ENCODE measurements at places on chromosomes 6 and 20. TPM values are rescaled to one million over a fixed set of nuclear protein-coding genes. Genes with fewer than 3 reads are reported as not detected.

DNA sequence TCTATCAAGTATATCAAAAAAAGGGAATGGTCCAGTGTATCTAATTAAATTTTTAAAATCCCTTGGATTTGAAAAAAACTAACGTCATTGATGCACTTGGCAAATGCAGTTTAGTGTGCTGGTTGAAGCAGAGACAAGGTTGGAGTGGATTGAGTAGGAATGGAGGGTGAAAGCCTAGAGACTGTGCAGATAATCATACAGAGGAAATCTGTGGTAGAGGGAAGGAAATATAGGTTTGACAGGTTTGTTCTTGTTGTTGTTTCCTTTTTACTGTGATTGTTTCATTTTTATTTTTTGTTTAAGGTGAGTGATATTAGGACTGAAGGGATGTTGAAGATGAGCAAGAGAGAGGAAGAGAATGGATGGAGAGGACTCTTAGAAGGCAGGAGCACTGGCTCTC, 29.0 kb upstream of the L3MBTL3 start:
- DNase-seq: no peak

- no peak for DNase-seq
These were observed 2.4 kb downstream of the DYNLT1 start for GRCh38 chr6:158642097-158642601.

GRCh38 chr20:38806855-38807655, 1.6 kb downstream of the PPP1R16B start:
- no peak for DNase-seq

DNA sequence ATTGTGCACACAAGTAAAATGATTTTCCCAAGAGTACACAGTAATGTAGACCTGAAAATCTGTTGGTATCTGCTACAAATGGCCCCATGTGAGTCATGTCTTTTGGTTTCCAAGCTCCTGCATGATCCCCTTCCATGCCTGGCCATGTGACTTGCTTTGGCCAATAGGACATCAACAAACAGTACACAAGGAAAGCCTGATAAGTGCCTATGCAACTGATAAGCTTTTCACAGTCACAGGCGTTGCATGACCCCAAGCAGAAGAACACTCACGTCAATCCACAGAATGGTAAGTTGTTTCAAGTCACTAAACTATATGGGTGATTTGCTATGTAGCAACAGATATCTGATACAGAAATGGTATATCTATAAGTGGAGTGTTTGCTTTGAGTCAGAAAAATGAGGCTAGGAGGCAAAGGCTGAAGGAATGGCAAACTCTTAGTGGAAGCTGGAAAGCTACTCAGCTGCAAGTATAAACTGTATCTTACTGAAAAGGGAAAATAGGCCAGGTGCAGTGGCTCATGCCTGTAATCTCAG, 160.1 kb upstream of the BEND3 start:
- DNase-seq: no peak

DNA sequence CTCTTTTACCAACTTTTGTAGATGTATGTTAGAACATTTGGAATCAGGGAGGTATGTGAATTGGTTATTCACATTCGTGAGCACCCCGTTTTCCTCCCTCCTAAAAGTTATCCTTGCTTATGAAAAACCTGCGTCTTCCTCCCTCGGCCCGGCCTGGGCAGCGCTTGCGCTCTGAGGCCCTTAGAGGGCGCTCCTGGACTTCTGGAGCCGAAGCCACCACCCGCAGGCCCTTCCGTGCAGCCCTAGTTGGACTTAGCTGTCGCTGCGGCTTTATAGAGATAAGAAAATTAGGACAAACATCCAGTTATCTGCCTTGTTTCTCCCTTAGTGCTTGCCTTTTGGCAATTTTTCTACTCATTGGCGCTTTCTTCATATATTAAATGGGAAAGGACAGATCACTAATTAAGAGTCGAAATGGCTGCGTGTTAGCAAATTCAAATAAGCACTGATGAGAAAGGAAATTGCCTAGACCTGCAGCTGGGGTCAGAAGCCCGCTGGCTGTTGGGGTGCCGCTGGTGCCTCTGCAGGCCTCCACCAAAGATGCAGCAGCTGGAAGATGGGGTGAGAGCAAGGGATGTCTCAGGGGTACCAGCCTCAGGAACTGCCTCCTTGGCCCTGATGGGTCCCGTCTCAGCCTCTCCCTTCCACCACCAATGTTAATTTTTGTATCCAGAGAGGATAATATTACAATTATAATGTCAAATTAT, 5.2 kb downstream of the FNDC1 start:
- no peak for DNase-seq

GRCh38 chr6:57267586-57268293, 45.6 kb upstream of the RAB23 start:
- no peak for DNase-seq

- DNase-seq: no peak
These were observed 210.5 kb upstream of the SHLD1 start for GRCh38 chr20:5539691-5540090.

DNA sequence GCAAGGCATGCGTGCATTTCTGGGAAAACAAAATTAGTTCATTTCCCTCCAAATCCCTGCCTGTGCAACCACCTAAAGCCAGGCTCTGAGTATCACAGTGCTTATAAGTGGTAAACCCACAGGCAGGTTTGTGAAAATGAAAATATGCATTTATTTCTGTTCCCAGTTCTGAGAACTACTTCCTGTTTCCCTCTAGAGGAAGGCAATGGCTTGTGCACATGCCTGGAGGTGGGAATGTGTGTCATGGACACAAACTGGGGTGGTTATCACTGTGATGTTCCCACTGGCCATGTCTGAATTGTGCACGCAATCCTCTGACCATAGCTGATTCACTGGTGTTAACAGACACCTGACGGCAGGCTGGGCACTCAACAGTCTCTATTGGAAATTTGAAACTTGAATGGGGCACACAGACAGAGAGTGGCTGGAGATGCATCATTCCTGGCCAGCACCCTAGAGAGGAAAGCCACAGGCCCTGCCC, 26.3 kb downstream of the FAM110A start:
- DNase-seq: no peak

GRCh38 chr6:150349546-150349945, 19.3 kb upstream of the IYD start:
- no peak for DNase-seq

GRCh38 chr6:130162421-130162820, 60.3 kb downstream of the SAMD3 start:
- DNase-seq: no peak

DNA sequence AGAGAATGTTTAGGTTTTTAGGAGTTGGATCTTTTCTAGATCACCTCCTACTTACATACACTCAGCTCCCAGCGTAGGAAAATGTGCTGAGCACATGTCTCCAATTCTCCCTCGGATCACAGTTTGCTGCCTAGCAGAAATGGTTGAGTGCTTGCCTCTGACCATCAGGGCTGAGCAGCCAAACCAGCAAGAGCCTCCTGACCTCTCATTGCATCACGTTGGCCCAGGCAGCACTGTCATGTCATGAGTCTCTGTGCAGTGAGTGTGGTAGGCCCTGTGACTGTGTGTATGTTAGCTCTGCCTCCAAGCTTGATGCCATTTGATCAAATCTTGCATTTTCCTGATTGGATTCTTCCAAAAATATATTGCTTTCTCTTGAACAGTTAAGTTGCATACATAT, 112.0 kb downstream of the LRRC1 start:
- DNase-seq: no peak

GRCh38 chr6:111441678-111442243, 41.3 kb downstream of the REV3L start:
- no peak for DNase-seq

DNA sequence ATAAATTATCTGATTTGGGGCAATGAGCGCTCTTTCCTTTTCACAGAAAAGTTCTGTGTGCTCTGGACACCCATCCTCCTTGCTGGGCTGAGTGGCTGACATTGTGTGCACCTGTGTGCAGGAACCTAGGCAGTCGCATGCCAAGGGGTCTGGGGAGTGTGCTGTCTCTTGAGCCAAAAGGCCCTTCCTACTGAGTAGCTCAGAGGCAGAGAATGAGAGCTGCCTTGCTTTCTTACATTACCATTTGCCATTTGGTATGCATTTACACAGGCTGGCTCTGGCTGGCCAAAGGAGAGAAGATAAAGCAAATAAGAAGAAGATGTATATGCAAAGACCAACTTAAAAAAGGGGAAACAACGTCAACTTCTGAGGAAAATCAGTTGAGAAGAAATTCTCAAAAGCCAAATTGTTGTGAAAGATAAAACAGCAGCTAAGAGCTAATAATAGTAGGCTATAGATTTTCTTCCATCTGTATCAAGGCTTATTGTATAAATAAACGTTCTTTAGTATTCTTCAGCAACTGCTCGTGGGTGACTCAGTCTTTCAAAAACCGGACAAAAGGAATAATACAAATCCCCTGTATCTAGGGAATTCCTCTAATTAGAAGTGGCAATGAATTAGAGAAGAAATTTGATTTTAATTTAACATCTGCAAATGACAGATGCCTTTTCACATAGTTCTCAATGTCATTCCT, 121.9 kb downstream of the INSM1 start:
- DNase-seq: no peak

- no peak for DNase-seq
These were observed 85.7 kb downstream of the C6orf118 start for GRCh38 chr6:165223736-165224135.

GRCh38 chr6:30767158-30767943, 23.0 kb upstream of the IER3 start:
- DNase-seq: no peak

SMLR1 gene
- total RNA-seq: not detected

WFDC12 gene
- total RNA-seq: not detected

ECT2L gene
- total RNA-seq: 0.21 TPM

DAAM2 gene
- 21.1 TPM for total RNA-seq

CST5 gene
- not detected for total RNA-seq
